ENCODE measurements at places on chromosomes 1 and 21.

DNA sequence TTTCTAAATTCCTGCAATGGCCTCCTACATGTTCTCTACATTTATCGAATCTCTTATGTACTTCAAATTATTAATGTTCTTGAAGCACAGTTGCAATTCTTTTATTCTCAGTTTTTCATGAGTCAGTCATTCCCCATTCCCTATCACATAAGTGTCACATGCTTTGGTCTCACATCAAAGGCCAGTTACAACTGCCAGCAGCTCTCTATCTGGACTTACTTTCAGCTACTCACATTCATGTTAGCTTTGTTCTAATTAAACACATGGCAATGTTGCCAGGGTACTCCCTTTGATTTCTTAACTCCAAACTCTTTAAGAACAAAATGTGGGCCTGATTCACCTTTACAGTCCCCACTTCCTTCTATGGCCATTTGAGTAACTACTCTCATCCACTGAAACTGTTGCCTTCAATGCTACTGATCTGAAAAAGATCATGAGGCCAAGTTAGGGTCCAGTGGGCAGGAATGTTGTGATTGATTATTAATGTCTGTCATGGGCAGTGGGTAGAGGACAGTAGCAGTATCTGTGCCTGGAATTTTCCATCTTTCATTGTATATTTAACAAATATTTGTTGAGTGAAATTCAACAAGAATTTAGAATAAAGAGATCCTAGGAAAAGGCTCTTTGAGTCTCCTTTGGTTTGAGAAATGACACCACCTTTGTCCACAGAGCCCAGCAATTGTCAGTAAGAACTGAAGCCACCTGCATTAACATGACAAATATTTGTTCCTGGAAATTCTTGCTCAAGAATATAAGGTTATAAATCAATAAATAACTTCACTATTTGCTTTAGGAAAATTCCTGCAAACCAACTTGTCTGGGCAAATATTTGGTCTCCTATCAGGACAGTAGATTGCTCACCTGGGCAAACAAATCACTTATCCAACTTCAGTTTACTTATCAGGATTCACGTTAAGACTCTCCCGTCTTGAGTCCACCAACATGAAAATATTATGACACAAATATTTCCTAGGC lies 153.6 kb upstream of the SAMSN1 start:
- DNase-seq = no peak

DNA sequence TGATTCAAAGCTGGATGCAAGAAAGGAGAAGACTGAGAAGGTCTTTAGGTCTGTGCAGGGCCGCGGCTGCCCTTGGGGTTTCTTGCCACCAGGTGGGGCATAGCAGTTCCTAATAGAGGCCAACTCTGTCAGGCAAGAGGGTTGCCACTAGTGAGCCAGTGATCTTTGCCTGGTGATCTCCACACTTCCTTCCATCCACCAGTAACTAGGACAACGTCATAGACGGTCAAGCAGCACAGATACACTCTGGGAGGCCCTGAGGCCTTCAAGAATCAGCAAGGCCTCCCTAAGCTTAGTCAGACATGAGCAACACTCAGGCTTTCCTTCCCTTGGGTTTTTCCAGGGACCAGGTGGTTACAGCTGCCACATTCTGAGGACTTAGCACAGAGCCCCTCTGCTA lies 32.9 kb upstream of the ATP2B4 start:
- DNase-seq = no peak

DNA sequence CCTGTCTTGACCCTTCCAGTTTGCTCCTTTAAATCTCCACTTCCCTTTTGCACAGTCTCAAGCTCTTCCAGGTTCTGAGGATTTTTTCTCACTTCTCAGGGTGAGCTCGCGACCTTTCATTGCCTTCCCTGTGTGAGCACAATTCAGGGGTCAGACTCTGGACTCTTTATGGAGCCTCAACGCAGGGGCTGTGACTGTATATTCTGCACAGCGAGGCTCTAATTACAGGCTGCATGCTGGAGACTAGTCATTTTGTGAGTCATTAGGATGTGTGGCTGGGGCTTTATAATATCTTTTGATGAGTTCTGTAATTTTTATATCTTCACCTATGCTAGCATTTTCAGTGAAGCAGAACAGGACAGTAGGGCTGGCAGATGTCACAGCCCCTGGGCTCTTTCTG lies 270.7 kb downstream of the KAZN start:
- no peak for DNase-seq

DNA sequence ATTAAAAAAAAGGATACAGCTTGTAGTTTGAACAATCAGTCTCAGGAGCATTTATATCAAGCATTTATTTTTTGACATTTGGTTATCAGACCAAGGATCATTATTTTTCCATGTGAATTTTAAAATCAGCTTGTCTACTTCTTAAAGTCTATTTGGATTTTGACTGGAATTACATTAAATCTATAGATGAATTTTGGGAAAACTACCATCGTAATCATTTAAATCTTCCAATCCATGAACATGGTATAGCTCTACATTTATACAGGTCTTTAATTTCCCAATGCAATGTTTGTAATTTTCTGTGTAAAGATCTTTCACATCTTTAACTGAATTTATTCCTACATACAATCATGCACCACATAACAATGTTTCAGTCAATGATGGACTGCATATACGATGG lies 203.2 kb downstream of the AKT3 start:
- DNase-seq = no peak

GRCh38 chr1:98881901-98882300 lies 122.8 kb downstream of the PLPPR5 start:
- DNase-seq = no peak

DNA sequence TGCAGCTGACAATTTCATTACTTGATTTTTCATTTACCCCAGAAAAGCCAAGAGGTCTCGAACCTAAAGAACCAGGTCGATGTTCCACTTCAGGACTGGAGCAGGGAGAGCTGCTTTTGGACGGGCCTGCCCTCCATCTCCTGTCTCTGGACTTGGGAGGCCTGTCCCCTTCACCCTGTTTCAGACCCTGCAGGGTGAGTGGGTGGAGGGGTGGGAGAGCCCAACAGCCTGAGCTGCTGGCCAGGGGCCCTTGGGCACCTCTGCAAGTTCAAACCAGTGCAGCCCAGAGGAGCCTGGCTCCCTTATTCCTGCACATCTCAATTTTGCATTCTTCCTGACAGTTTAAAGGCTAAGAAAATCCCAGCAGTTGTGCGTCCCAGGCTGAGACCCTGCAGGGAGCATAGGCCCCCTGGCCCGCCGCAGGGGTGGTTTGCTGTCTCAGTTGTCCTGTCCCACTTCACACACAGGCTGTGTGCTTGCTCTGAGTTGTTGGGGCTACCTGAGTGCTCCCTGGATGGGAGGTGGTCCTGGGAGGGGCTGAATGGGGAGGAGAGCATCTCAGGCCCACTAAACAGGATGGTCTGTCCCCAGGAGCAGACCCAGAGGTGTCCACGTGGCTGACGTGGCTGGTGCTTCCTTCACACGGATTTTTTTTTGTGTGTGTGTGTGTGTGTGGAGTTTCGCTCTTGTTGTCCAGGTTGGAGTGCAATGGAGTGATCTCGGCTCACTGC lies 443.7 kb downstream of the PTPRU start:
- DNase-seq = no peak

DNA sequence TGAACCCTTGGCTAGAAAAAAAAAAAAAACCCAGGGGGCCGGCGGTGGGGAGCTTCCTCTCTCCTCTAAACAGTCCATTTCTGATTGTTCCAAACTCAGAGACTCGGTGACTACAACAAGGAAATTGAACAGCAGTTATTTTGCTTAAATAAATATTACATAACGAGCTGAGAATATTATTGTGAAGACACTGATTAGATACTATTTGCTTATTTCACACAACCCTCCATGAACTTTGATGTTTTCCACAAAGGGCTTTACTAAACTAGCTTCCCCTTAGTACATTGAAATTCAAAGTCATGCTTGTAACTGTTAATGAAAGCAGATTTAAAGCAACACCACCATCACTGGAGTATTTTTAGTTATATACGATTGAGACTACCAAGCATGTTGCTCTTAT lies at the start of gene CFHR5:
Gene CFHR5, plus strand, starts transcription at position 279 of the 400 bp plus-strand sequence. Its CDS starts 109 bp downstream, at position 388.
- DNase-seq = no peak

GRCh38 chr1:37473431-37474045 lies 842 bp upstream of the ZC3H12A start:
- DNase-seq = no peak

GRCh38 chr1:155081472-155082300 lies 3.0 kb downstream of the EFNA3 start:
- DNase-seq = no peak
